ENCODE measurements at places on chromosomes 7 and 10. TPM values are rescaled to one million over a fixed set of nuclear protein-coding genes. Genes with fewer than 3 reads are reported as not detected.

- DNase-seq, result no peak
Measured at GRCh38 chr10:118251791-118252190, 90.3 kb downstream of the FAM204A start.

- no peak for DNase-seq
Measured at GRCh38 chr10:4549139-4549653, 276.8 kb upstream of the AKR1E2 start.

DNA sequence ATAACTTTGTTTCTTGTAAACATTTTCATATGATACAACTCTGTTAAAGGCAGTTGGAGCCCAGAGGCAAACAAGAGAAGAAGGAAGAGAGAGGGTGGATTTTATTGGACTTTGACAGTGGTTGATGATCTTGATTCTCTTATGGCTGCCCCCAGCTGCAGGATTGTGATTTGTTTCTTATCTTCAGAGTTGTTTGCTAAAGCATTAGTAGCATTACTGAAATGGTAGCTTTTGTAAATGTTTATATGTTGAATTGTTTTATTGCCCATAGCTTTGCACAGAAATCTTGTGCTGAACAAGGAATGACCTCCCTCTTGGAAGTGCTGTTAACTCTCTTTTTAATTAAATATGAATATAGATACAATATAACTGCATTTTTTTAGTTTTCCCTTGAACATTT, 309.4 kb downstream of the AUTS2 start:
- DNase-seq, result no peak

TMEM140 gene
- 1.8 TPM for total RNA-seq

HOXA4 gene
- total RNA-seq, result 4.5 TPM

C1QL3 gene
- total RNA-seq, result 0.41 TPM

ST7 gene
- 19.0 TPM for total RNA-seq

All from kidney epithelial cell (primary cell).